Mammary epithelial cell (primary cell): ENCODE measurements at places on chromosomes 13 and 19. TPM values are rescaled to one million over a fixed set of nuclear protein-coding genes. Genes with fewer than 3 reads are reported as not detected.

The KLK11 gene
- 2.3 TPM for total RNA-seq

The CGB8 gene
- not detected for total RNA-seq

The OR10H1 gene
- total RNA-seq: not detected in 2 replicates

The WTIP gene
- 22.7 TPM for total RNA-seq

The B3GNT3 gene
- 8.8 and 18.6 TPM in 2 replicates for total RNA-seq

The CD22 gene
- 0.71 and 2.8 TPM in 2 replicates for total RNA-seq

The PRODH2 gene
- total RNA-seq: not detected in 2 replicates

The CEBPG gene
- total RNA-seq: 39.5 TPM

The PNMA8A gene
- 39.3 TPM for total RNA-seq

The PSG11 gene
- total RNA-seq: not detected

The F10 gene
- total RNA-seq: not detected

The TPTE2 gene
- not detected for total RNA-seq

The KLK10 gene
- 17.7 and 63.1 TPM in 2 replicates for total RNA-seq

The PCDH17 gene
- total RNA-seq: not detected in 2 replicates

The DCT gene
- not detected in 2 replicates for total RNA-seq

The FFAR2 gene
- not detected for total RNA-seq

The C19orf18 gene
- 0.50 TPM for total RNA-seq

The ELSPBP1 gene
- not detected in 2 replicates for total RNA-seq

The NCR1 gene
- not detected in 2 replicates for total RNA-seq

The JAK3 gene
- 0.21 and 0.31 TPM in 2 replicates for total RNA-seq

The SPACA4 gene
- total RNA-seq: not detected in 2 replicates

The PRR22 gene
- 5.5 and 6.0 TPM in 2 replicates for total RNA-seq
